ENCODE measurements at places on chromosomes 7 and 10.

DNA sequence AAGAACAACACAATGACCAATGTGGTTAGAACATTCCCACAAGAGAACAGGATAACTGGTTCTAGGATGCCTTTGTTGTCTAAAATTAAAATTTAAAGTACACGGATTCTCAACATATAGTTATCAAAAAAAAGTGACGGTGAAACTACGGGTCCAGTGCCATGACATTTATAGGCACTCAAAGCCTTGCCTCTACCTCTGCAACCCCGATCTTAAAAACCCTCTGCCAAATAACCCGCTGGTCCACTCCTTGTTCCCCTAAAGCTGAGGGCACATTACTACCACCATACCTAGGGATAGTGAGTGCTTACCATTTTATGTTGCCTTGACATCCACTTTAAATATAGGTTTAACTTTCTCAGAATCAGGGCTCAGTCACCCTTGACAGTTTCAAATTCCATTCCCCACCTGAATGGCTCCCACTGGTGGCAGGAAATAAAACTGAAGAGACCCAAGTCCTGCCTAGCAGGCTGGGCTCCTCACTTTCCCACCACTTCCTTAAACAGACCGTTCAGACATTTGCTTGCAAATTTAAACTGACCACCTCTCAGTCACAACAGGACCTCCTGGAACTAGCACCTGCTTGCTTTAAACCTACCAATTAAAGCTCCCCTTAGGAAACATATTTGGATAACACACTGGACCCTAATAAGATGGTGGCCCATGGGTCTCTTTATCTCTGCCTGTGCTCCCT, 169.9 kb upstream of the ASAH2 start:
- DNase-seq = peak; percentile 0

DNA sequence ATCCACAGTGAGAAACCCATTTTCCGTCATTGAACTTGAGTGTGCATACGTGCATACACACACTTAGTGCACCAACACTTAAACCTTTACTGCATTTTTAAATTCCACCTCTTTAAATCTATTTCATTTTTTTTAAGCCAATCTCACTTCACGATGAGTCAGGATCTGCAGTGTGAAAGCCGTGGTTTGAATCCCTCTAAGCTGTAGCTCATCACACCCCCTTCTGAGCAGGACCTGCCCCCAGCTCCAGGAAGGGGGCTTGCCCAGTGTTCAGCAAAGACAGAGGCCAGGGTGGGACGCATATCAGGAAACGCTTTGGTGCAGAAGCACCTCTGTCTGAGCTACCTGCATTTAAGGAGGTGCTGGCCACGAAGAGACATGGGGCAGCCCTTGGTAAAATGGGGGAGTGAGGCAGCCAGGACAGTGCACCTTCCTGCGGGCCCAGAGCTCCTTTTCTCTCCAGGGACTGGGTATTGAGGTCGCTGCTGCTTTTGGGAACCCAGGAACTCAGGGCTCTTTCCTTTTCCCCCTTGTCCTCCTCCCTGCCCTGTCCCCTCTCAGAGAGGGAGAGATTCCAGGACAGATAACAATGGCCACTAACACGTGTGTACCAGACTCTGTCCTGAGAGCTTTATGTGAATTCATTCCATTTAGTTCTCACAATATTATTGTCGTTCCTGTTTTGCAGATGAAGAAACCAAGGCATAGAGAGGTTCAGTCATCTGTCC, 21.7 kb downstream of the ZNF316 start:
- DNase-seq = no peak

GRCh38 chr10:125691160-125691981, 8.4 kb upstream of the TEX36 start:
- DNase-seq = no peak

DNA sequence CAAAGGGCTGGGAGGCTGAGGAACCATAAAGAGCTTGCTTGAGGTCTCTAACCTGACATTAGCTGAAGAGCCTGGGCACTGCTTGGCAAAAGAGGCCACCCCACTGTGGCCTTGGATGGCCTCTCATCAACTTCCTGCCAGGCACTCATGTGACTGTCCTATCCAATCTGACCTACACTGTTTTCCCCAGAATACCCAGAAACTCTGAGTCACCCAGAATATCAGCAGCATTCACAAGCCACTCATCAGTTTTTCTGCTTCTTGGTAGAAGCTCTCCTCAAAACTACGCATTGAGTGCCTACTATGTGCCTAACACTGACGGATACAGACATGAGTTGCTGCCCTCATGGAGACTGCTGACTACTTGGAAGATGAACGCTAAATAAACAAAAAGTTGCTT, 4.1 kb upstream of the NT5C2 start:
- DNase-seq = no peak

DNA sequence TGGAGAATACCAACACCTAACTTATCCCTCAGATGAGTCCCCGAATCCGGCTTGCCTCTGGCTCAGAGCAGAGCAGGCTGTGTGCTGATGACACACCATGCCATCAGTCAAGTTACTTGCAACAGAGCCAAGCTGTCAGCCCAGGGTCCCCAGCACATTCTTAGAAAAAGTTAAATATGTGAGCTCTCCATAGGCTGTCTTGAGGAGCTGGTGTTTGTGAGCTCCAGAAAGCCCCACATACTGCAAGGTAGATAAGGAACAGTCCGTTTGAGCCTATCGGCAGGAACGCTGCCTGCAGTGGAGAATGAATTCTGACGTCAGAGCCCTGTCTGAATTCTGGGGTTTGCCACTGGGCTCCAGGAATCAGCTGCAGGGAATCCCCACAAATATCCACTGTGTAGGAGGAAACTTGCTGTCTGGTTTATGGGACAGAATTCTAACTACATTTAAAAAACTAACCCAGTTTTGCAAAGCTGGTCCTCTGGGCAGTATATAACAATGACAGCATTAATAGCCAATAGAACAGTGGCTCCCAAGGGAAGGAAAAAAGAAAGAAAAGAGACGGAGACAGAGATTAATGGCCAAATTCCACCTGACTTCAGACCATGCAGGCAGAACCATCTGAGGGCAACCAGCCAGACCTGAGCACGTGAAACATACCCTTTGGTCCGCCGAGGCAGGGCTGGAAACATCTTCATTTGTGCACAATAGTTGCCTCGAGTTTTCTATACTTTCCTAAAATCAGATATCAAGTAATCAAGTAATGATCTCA, 3.6 kb downstream of the SFXN4 start:
- DNase-seq = no peak

- DNase-seq = no peak
Observed at GRCh38 chr10:33025910-33026309, 67.9 kb upstream of the ITGB1 start.

DNA sequence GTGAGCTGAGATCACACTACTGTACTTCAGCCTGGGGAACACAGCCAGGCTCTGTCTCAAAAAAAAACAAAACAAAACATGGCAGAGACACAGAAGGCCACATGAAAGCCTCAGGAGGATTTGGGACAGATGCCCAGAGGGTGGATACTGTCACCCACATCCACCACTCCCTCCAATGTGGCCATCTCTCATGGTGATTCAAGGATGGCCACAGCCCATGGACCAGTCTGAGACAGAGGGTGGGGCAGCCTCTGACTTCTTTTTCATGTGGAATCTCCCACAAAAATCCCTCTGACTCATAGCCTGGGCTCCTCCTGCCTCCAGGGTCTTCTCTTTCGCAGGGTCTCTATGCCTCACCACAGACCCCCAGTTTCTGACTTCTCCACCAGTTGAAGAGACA, 59.0 kb upstream of the GTF2I start:
- no peak for DNase-seq

DNA sequence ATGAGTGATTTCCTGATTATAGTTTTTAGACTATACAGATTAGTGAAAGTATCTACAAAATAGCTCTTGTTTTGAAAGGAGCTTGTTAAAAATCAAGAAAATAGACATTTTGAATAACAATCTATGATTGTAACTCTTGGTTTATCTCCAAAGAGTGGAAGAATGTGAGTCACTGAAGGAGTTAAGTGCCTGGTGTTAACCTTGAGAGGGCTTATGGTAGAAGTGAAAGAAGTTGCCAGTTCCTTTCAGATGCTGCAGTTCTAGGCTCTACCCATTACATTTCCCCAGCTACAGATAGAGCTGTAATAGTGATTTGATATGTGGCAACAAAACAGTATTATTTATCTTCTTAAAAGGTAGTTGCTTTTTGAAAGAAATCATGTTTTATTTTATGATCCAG, 12.7 kb downstream of the NRBF2 start:
- DNase-seq = no peak

DNA sequence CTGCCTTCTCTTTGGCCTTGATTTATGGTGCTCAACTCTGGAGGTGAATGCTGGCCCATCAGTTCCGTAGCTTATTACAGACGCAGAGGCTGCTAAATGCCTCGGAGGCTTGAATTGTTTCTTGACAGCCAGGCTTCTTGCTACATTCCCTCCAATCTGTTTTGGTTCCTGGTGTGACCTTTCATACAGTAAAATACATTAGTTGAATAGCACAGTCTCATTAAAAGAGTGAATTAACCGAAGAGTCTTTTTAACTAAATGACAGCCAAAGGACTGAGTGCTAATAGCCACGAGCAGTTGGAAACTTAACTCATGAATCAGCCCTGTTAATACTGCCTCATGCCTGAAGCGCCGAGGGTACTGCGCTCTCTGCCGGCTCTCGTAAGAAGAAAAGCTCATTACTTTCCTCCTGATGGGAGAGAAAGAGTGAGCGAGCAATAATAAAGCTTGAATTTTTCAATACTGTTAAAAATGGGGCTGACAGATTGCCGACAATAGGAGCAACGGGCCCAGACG, 236.4 kb upstream of the GPR26 start:
- DNase-seq = no peak

DNA sequence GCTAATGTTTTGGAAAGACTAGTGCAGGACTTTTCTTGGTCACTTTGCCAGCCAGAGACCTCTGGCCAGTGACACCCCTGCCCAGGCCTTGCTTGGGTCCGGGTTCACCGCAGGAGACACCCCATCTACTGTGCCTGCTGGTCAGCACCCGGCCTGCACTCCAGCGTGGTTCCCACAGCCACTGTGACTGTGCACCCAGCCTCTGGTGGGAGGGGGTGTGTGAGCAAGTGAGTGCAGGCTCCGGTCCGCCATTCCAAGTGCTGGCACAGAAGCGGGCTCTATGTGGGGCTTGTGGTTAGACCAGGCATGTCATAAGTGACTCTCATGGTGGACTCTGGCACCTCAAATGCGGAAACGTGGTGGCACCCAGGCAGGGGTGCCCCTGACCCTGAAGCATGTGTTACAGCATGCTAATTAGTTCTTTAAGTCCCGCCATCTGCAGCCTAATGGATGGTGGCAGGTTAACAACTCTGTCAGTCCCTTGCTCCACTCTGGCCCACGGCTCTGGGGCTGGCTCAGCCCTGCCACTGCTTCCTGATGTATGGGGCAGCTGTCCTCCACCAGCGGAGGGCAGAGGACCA, 311.9 kb upstream of the HGF start:
- DNase-seq = no peak

GRCh38 chr7:116950889-116951351, 2.4 kb upstream of the ST7 start:
- DNase-seq = no peak

DNA sequence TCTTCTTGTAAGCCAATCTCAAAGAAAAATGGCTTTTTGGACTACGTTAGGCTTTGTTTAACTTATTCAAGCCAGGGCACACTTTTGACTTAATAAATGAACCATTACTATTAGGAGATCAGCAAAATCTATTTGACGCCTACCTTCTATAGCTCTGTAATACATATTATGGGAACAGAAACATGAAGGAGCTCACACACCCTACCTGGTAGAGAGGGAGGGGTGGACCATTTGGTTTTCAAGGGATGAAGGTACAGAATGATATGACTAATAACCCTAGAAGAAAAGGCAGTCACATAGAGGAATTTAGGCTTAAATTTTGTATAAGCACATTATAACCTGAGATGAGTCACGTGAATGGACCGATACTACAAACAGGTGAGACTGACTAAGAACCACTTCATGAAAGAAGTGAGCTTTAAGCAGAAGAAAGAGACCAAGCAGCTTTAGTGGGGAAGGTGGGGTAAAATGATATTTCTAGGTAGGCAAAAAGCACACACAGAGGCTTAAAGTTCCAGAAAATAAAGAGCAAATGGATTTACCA, 106.8 kb upstream of the CTTNBP2 start:
- DNase-seq = no peak

GRCh38 chr7:22109761-22110160, 164.1 kb upstream of the CDCA7L start:
- no peak for DNase-seq

DNA sequence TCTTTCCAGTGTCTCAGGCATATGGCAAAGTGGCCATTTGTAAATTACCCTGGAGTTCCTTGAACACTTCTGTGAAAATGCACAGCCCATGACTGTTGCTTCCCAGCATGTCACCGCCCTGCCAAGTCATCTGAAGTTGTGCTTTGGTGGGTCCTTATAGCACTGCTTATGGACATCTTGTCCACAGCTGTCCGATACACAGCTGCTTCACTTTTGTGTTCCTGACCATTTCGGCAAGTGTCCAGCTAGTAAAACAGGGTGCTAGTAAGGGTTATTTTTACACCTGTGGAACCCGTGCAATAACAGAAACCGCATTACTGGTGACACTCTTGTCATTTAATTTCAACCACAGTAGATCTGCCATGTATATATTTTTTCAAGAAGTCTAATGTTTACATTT, 29.7 kb downstream of the PIP4K2A start:
- DNase-seq = no peak

- DNase-seq = no peak
Observed at GRCh38 chr7:100141555-100141949, 7.2 kb upstream of the LAMTOR4 start.

DNA sequence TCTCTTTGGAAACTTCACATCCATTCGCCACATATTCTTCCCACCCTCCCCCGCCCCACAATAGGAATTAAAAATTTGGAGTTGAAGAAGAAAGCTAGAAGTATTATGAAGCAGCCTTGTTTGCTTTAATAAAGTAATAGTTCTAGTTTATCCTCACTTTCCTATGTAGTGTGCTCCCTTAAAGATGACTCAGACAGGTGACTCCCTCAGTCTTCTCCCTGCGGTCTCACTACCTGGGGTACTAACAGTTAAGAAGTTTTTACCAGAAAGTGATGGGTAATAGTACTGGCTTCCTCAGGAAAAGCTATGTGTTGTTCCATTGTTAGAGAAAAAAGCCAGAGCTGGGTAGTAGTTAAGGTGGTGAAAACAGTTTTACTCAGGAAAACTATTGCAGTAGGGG, 58.6 kb downstream of the CCNY start:
- DNase-seq = no peak

DNA sequence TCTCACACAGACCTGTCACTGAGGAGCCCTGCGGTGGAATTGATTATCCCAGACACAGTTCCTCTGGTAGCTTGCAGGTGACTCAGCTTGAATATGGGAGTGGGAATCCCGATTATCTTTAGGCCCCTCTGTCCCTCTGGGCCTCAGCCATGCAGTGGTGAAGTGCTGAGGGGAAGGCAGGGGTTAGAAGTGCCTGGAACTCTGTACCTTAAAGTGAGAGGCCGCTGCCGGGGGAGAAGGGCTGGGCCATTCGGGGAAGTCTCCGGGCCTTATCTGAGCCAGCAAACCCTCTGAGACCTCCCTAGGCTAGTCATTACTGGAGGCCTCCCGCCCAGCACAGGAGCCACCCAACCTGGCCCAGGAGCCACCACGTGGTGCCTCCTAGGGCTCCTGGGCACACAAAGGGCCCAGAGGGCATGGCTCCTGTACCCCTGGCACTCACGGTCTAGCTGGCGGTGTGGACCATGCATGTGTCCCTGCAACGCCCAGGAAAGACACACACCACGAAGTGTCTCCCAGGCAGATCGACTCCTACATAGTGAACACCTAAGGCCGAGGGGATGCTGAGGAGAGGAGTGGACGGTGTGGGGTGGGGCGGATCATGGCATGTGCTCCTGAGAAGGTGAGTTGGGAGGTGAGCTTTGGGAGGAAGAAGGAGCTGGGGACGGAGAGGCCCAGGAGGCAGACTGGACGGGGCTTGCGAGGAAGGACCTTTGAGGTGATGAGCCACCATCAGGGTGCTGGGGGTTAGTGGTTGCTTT, 56.2 kb downstream of the HK1 start:
- no peak for DNase-seq

Data from NCI-H2171 treated with DMSO at 0.1 percent for 48 hours (cell line).